ENCODE measurements at places on chromosomes 1 and 21. TPM values are rescaled to one million over a fixed set of nuclear protein-coding genes. Genes with fewer than 3 reads are reported as not detected.
A peak's percentile ranks its signal among the peaks of the same experiment; 100 is the strongest.

GRCh38 chr21:23837564-23837963 lies 1769.7 kb downstream of the MRPL39 start:
- peaks cover 2% of the 10 kb centered on the region for H3K27me3 ChIP-seq
- H3K4me1 ChIP-seq, result no peaks in the 10 kb centered on the region
- no peaks in the 10 kb centered on the region for H3K36me3 ChIP-seq
- no peak overlapping the region for H3K4me3 ChIP-seq
- no peak overlapping the region for H3K27ac ChIP-seq
- DNase-seq, result no peak

- no peaks in the 10 kb centered on the region for H3K4me1 ChIP-seq
- H3K27ac ChIP-seq, result no peak within 1 kb of the TSS
- no peak for DNase-seq
- no peaks in the 10 kb centered on the region for H3K36me3 ChIP-seq
Measured at GRCh38 chr1:34759503-34760357, at the start of gene GJB4. Gene GJB4 (plus strand): TSS chr1:34759740. CDS start chr1:34761255, 1,515 bp downstream.

DNA sequence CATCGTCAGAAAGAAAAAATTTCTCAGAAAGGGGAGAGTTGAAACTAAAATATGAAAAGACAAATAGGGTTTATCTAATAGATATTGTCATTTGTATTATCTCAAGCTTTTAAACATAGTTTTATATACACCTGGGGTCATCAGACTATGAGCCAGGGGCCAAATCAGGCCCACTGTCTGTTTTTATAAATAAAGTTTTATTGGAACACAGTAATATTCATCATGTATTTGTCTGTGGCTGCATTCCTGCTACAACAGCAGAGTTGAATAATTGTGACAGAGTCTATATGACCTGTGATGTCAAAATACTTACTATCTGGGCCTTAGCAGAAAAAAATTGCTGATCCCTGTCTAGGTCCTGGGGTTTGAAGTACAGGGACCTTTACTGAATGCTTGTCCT lies 120.5 kb upstream of the RUNX1 start:
- H3K4me3 ChIP-seq, result no peak overlapping the region
- no peaks in the 10 kb centered on the region for H3K36me3 ChIP-seq
- H3K27ac ChIP-seq, result no peak overlapping the region
- H3K27me3 ChIP-seq, result no peaks in the 10 kb centered on the region

DNA sequence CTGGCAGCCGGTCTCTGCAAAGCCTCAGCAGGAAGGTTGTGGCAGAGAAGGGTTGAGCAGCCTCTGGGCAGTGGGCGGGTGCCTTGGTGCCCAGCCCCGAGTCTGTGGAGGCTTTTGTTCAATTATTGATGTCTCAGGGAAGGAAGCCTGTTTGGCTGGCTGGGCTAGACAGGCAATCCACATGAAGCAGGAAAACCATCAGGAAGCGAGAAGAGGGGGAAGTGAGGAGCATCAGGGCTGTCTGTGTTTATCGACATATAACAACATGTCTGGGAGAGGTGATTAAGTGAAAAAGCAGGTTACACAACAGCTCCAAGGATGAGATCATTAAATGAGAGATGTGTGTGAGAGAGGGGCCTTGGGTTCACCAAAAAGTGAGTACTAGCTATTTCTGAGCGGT lies 105.4 kb downstream of the UBE2U start:
- H3K4me1 ChIP-seq, result no peaks in the 10 kb centered on the region
- H3K4me3 ChIP-seq, result no peak overlapping the region
- no peak overlapping the region for H3K27ac ChIP-seq

GRCh38 chr1:209219791-209220524 lies 363.6 kb upstream of the CAMK1G start:
- no peak overlapping the region for H3K4me3 ChIP-seq
- no peaks in the 10 kb centered on the region for H3K36me3 ChIP-seq
- peaks cover 22% of the 10 kb centered on the region for H3K27me3 ChIP-seq

- no peaks in the 10 kb centered on the region for H3K4me1 ChIP-seq
- no peak overlapping the region for H3K4me3 ChIP-seq
- H3K36me3 ChIP-seq, result no peaks in the 10 kb centered on the region
- H3K27me3 ChIP-seq, result no peaks in the 10 kb centered on the region
- DNase-seq, result no peak
- H3K27ac ChIP-seq, result no peak overlapping the region
Measured at GRCh38 chr1:157658571-157658970, 42.0 kb downstream of the FCRL3 start.

GRCh38 chr1:183094351-183094750 lies 71.1 kb downstream of the LAMC1 start:
- H3K4me3 ChIP-seq, result no peak overlapping the region
- no peak overlapping the region for H3K27ac ChIP-seq
- no peak for DNase-seq

- H3K4me1 ChIP-seq, result no peaks in the 10 kb centered on the region
- H3K27me3 ChIP-seq, result peaks cover 57% of the 10 kb centered on the region
- DNase-seq, result no peak
- H3K27ac ChIP-seq, result no peak overlapping the region
- no peak overlapping the region for H3K4me3 ChIP-seq
Measured at GRCh38 chr1:217089361-217090014, 366.3 kb upstream of the ESRRG start.

DNA sequence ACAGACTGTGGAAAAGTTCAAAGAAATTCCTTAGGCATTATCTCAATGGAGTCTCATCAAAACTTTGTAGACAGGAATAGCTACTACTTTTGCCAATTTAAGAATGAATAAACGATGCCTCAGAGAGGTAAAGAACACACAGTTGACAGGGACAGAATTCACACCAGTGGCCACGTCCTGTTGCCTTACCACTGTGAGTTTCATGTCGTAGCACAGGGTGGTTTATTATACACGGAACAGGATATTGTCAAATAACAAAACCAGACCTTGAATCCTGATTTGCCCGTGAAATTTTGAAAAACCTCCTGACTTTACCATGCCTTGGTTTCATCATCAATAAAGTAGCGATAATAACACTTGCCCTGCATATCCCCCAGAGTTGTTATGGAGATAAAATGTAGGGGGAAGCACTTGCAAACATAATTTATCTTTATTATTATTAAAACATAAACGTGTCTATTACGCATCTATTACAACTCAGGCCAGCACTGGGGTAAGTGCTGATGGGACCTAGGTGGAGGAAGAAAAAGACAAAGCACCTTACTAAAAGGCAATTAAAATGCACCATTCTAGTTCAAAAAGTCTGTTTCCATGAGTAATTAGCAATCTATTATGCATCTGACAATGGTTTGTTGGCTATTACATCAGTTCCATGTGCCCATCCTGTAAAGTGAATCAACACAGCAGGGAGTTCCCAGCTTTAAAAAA lies 408.1 kb upstream of the RUNX1 start:
- H3K4me1 ChIP-seq, result no peaks in the 10 kb centered on the region
- H3K27me3 ChIP-seq, result no peaks in the 10 kb centered on the region
- H3K4me3 ChIP-seq, result no peak overlapping the region
- H3K36me3 ChIP-seq, result peaks cover under 1% of the 10 kb centered on the region
- no peak overlapping the region for H3K27ac ChIP-seq
- DNase-seq, result no peak

- H3K36me3 ChIP-seq, result no peaks in the 10 kb centered on the region
- H3K4me3 ChIP-seq, result no peak overlapping the region
- no peak for DNase-seq
- H3K27ac ChIP-seq, result no peak overlapping the region
Measured at GRCh38 chr1:184803180-184803492, 48.5 kb upstream of the EDEM3 start.

- H3K27me3 ChIP-seq, result no peaks in the 10 kb centered on the region
- no peak overlapping the region for H3K4me3 ChIP-seq
- no peak overlapping the region for H3K27ac ChIP-seq
- no peaks in the 10 kb centered on the region for H3K4me1 ChIP-seq
- no peak for DNase-seq
Measured at GRCh38 chr21:46215436-46216131, 13.0 kb downstream of the LSS start.

GRCh38 chr1:57854436-57854835 lies 430.6 kb upstream of the DAB1 start:
- no peak overlapping the region for H3K4me3 ChIP-seq
- H3K4me1 ChIP-seq, result no peaks in the 10 kb centered on the region
- H3K27ac ChIP-seq, result no peak overlapping the region

DNA sequence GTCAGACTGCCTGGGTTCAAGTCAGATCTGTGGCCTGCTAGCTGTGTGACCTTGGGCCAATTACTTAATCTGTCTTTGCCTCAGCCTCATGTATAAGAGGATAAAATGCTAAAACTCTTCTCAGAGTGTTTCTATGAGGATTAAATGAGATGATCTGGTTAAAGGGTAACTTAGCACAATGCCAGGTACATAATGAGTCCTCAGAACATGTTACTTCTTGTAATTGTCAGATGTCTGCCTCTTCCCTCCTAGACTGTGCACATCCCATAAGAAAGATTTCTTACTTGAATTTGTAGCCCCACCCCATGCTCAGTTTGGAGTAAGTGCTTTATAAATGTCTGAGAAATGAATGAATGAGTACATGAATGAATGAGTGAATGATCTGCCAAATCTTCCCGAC lies 34.6 kb upstream of the HIVEP3 start:
- no peak overlapping the region for H3K27ac ChIP-seq
- DNase-seq, result no peak
- peaks cover 3% of the 10 kb centered on the region for H3K4me1 ChIP-seq
- no peaks in the 10 kb centered on the region for H3K36me3 ChIP-seq
- no peak overlapping the region for H3K4me3 ChIP-seq

DNA sequence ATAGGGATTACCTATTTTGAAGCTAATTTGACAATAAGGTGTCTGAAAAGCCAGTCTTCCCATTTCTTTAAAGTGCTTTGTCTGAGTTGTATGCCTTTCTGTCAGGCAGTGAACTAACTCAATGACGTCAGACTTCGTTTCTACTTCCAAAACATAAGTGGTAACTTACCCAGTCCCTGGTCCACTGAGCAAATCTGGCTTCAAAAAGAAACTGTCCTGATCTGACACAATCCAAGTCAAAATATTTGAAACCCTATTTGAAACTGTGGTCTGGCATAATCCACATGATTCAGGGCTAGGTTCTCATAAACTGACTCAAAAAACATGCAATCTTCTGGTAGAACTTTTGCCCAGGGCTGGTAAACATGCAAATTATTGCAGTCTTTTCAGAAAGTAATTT lies 34.0 kb downstream of the DIRAS3 start:
- H3K4me3 ChIP-seq, result no peak overlapping the region
- peaks cover 18% of the 10 kb centered on the region for H3K27me3 ChIP-seq
- no peaks in the 10 kb centered on the region for H3K36me3 ChIP-seq
- no peaks in the 10 kb centered on the region for H3K4me1 ChIP-seq
- no peak for DNase-seq

DNA sequence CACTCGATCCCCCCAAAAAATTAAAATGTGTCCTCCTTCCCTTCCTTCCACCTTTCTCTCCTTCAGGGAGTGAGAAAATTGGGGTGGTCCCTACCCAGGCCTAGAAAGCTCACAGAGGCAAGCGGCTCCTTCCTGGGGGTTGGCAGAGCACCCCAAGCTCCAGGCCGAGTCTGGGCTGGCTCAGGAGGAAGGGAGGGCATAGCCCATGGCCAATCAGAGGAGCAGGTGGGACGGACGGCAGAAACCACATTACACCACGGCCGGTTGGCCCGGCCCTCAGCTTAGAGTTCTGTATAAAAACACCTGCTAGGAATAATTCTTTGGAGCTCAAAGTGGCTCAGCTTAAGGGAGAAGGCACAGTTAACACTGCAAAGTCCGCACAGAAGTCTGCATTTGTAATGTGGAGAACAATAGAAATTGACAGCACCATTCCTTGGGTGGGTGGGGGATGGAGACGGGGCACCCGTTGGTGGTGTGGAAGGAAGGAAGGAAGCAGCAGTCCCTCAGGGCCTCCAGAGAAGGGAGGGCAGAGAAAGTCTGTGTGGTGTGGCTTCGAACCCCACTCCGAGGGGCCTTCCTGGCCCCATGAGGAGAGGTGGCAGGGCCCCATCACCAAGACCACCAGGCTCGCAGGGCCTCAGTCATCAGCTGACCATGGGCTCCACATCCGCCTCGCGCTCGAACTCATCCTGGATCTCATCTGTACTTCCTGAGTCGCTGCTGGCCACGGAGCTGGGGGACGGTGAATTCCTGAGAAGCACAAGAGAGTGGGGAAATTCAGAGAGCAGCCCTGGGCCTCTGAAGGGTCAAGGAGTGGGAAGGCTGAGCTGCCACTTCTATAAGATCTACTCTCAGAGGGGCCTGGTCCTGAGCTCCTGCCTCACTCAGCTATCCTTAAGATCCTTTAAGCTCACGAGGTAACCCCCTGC lies 5.8 kb upstream of the ALDH4A1 start:
- H3K4me1 ChIP-seq, result peaks cover 10% of the 10 kb centered on the region
- no peak for DNase-seq
- peaks cover 57% of the 10 kb centered on the region for H3K36me3 ChIP-seq
- H3K27ac ChIP-seq, result no peak overlapping the region

DNA sequence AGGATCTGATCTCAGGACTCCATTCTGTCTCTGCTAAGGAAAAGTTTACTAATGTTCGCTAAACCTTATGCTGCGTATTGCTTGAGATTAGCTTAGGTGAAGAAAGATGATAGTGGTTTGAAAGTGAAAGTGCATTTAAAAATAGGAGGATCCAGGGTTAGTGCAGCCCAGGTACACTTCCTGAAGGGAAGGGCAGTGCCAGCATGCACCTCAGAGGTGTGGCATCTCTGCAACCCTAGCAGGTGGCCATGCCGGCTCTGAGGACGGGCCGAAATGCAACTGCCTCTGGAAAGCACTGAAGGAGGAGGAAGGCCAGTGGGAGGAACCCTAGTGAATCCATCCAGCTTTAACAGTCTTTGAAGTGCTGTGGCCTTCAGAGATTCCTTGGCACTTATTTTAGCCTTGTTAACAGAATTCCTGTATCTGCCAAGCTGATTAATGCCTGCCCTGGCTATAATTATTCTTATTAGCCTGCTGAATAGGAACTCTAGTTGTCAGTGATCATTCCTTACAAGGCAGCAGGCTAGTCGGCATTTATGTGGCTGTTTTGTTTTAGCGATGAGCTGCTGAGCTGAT lies 5.5 kb downstream of the PTGFRN start:
- H3K4me1 ChIP-seq, result peaks cover 11% of the 10 kb centered on the region
- no peaks in the 10 kb centered on the region for H3K27me3 ChIP-seq
- no peaks in the 10 kb centered on the region for H3K36me3 ChIP-seq
- peak overlapping the region; percentile 57 for H3K27ac ChIP-seq
- no peak for DNase-seq
- peak overlapping the region; percentile 66 for H3K4me3 ChIP-seq

- H3K4me1 ChIP-seq, result no peaks in the 10 kb centered on the region
- H3K27ac ChIP-seq, result no peak overlapping the region
- peaks cover 13% of the 10 kb centered on the region for H3K27me3 ChIP-seq
- no peak for DNase-seq
- no peak overlapping the region for H3K4me3 ChIP-seq
Measured at GRCh38 chr21:41307219-41307618, 9.4 kb upstream of the FAM3B start.

The FLG2 gene
- not detected for total RNA-seq

The MATN1 gene
- total RNA-seq, result 0.96 TPM

The PLPPR5 gene
- total RNA-seq, result not detected

The NUDT4B gene
- not detected for total RNA-seq

The SERTAD4 gene
- not detected for total RNA-seq

The HUNK gene
- 0.74 TPM for total RNA-seq

The DYRK1A gene
- total RNA-seq, result 146 TPM

The SELE gene
- not detected for total RNA-seq

Measured in naive thymus-derived CD8-positive, alpha-beta T cell (primary cell).